Fibroblast of the conjunctiva (primary cell): ENCODE measurements at places on chromosomes 12 and 14.

DNA sequence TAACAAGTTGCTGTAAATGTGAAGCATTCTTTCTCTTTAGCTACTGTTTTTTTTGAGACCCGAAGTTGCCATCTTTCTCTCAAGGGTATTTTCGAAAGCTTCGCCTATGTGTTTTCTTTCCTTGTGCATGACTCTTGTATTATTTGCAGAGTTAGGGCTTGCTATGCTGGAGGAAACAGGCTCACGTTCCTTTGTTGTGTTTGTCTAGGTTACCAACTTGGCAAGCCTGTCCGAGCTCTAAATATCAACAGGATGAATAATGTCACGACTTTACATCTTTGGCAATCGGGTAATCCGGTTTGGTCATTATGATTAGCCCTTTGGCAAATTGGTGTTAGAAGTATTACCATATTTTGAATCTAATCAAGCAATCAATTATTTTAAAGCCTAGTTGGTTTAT is 15.9 kb upstream of the ATP6V0A2 start:
- no peak for DNase-seq

GRCh38 chr12:125583071-125583470 is 517.8 kb downstream of the AACS start:
- no peak for DNase-seq

DNA sequence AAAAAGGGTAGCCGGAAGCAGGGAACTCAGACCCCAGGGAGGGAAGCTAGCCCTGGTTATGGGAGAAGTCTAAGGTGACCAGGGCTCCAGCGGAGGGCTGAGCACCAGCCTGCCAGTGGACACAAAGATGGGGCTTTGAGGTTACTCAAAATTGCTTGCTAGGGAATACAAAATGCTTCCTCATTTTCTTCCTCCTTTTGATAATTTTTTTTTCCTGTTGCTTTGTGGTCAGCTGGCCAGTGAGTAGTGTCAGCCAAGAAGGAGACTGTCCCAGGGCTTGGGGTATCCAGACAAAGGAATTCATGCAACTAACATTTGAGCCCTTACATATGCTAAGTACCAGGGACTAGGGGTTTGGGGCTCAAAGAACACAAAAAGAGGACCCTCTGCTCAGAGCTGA is 206.2 kb downstream of the PPM1H start:
- DNase-seq = no peak

DNA sequence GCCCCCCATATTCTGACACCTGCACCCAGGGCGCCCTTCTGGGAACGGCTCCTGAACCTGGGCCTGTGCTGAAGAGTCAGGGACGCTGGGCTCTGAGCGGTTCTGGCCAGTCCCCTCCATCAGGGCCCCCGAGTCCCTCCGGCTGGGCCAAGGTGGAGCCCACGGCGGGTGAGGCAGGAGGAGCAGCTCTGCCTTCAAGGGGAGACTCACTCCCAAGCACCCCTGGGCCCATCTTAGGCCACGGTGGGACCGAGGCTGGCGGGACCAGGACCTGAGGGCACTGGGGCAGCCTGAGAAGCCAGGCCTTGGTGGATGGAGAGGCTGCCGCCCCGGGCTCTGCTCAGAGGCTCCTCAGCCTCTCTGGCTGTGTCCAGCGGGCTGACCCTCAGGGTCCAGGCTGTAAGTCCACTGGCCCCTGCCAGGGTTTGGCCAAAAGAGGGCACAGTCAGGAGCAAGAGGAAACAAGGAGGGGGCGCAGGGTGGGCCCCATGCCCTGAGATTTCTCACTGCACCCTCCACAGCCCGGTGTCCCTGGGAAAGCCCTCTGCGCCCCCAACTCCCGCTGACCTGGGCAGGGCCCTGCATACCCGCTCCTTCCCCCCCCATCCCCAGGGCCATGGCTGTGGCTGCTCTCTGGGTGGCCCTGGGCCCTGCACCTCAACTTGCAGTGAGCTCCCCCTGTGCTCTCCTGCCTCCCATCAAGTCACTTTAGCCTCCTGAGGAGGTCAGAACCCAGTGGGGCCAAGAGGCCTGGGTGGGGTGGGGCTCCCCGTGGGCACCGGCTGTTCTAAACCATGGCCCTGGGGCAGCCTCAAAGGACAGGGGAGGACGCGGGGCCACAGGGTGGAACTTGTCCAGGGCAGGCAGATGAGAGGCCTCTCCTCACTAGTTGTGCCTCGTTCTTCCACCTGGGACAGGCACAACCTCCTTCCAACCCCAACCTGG is 266.4 kb upstream of the SFSWAP start:
- DNase-seq = no peak

DNA sequence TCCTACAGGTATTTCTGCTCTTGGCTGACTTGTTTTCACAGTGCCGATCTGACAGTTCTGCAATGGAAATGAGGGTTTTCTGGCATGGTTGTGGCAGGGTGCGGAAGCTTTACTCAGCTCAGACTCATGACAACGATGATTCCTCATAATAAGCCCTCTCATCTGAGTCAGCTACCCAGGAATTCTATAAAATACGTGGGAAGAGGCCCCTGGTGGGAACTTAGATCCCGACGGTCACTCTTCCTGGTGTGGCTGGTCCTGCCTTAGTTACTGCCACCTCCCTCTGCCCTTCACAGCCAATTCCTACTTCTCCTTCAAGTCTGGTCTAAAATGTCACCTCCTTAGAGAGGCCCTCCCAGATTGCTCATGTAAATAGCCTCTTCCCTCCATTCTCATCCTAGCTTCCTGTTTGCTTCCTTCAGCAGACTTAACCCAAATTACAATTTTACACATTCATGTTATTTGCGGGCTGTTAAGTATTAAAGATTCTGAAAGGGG is 104.2 kb upstream of the MAP1LC3B2 start:
- no peak for DNase-seq
